ENCODE measurements at places on chromosomes 1 and 21.

DNA sequence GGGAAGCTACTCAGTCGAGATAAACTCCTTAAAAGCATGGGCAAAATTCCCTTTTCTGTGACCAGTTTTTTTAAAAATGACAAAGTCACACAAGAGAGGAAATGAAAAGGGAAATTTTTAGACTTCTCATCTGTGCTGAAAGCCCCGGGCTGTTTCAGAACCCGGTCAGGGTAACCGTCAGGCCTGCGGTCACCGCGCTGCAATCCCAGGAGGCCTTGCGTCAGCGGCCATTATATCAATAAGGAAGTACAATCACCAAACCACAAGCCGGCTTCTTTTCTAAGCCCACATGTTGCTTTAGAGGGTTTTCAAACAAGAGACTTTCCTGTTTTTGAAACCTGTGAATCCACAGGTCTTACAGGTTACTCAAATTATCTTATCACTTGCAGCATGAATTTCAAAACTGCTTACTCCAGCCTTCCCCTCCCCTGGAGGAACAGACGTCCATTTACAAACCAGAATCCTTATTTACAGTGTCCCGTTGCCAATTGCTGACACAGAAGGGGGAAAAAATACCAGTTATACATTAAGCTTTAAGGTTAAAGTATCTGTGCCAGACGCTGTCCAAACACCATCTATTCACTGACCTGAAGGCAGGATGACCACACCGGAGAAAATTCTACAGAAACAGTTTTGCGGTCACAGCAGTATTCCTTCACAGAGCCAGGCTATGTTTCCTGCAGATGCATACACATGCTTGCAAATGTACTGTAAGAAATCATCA, 165.3 kb downstream of the TOMM20 start:
- DNase-seq = peak; percentile 87

DNA sequence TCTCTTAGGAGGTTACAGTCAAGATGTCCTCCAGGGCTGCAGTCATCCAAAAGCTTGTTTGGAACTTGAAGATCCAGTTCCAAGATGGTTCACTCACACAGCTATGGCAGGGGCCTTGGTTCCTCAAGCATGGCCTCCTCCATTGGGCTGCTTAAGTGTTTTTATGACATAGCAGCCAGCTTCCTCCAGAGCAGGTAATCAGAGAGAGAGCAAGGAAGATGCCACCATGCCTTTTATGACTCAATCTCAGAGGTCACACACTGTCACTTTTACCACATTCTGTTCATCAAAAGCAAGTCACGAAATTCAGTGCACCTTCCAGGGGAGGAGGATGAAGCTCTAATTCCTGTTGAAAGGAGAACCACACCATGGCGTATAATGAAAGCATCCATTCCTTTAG, 17.1 kb downstream of the ELAPOR1 start:
- no peak for DNase-seq

DNA sequence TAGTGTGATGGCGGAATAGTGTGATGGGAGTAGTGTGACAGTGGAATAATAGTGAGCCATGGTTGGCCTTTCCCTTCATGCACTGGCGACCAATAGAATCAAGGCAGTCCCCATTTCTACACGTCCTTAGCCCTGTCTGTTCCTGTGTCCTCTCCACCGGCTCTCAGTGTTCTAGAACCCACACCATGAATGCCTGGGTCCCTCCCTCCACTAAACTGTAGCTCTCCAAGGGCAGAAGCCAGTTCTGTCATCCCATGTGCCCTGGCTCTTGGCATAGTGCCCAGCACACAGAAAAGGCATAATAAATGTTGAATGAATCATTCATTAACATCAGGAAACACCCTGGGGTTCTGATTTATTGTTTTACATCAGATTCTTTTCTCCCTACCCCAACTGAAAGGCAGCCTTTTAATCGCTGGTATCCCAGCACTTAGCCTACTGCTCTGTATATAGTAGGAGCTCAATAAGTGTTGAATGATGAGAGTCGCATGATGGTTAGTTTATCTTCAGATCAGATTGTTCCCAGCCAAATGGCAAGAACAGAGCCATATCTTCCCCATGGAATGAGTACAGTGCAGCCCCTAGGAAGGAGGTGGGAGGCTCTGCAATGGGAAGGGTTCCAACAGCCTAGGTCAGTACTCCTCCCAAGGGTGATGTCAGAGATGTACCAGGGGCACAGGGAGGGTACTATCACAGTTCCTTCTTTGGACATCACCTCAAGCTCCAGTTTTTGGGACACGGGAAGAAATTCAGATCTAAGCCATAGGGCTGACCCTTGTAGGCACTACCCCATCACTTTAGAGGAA, 325.7 kb downstream of the HHAT start:
- no peak for DNase-seq

DNA sequence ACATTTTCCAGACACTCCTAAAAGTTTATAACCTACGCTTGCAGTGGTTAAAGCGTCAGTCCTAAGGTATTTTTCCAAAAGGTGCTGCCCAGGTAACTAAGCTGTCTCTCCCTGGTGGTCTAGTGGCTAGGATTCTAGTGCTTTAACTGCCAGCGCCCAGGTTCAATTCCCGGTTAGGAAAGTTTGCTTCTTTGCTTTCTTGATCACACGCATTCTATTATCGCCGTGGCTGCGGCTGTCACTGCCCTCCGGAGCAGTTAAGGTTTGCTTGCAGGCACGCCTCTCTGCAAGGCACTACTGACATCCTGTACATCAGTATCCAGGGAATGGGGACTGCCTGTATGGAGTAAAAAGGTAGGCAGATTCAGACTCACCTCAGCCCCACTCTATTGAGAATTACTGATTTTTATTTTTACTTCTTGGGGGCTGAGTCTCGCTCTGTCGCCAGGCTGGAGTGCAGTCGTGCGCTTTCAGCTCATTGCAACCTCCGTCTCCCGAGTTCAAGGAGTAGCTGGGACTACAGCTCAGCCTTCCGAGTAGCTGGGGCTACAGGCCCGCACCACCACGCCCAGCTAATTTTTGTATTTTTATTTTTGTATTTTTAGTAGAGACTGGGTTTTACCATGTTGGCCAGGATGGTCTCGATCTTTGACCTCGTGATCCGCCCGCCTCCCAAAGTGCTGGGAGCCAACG, 53.2 kb upstream of the CFAP126 start:
- DNase-seq = no peak

GRCh38 chr1:200867018-200867811, 5.6 kb upstream of the GPR25 start:
- DNase-seq = no peak
